ENCODE measurements at places on chromosomes 2 and 18.

GRCh38 chr18:12086677-12087470 lies 6.8 kb upstream of the ANKRD62 start:
- H3K4me1 ChIP-seq = no peaks in the 10 kb centered on the region
- no peaks in the 10 kb centered on the region for H3K36me3 ChIP-seq
- DNase-seq = no peak
- H3K27me3 ChIP-seq = no peaks in the 10 kb centered on the region
- no peak overlapping the region for H3K27ac ChIP-seq

GRCh38 chr18:60894254-60894945 lies 438.8 kb upstream of the CDH20 start:
- no peak for DNase-seq
- no peaks in the 10 kb centered on the region for H3K27me3 ChIP-seq
- no peak overlapping the region for H3K27ac ChIP-seq
- no peak overlapping the region for H3K4me3 ChIP-seq
- H3K4me1 ChIP-seq = no peaks in the 10 kb centered on the region
- H3K36me3 ChIP-seq = no peaks in the 10 kb centered on the region

GRCh38 chr2:224062481-224063297 lies 23.6 kb upstream of the SERPINE2 start:
- no peaks in the 10 kb centered on the region for H3K27me3 ChIP-seq
- H3K4me1 ChIP-seq = no peaks in the 10 kb centered on the region
- H3K36me3 ChIP-seq = no peaks in the 10 kb centered on the region
- no peak overlapping the region for H3K4me3 ChIP-seq
- no peak overlapping the region for H3K27ac ChIP-seq

GRCh38 chr2:120548627-120549608 lies 186.8 kb upstream of the GLI2 start:
- H3K27me3 ChIP-seq = no peaks in the 10 kb centered on the region
- no peak overlapping the region for H3K27ac ChIP-seq
- H3K4me3 ChIP-seq = no peak overlapping the region
- DNase-seq = no peak

- H3K27me3 ChIP-seq = no peaks in the 10 kb centered on the region
- no peak overlapping the region for H3K4me3 ChIP-seq
- H3K36me3 ChIP-seq = no peaks in the 10 kb centered on the region
- H3K4me1 ChIP-seq = peaks cover 4% of the 10 kb centered on the region
Observed at GRCh38 chr2:23618794-23619530, 234.0 kb downstream of the KLHL29 start.

- H3K4me1 ChIP-seq = peaks cover 6% of the 10 kb centered on the region
- DNase-seq = peak; percentile 69
- H3K27me3 ChIP-seq = no peaks in the 10 kb centered on the region
- no peak overlapping the region for H3K27ac ChIP-seq
- no peaks in the 10 kb centered on the region for H3K36me3 ChIP-seq
Observed at GRCh38 chr2:20291106-20291564, 59.5 kb downstream of the PUM2 start.

GRCh38 chr2:73823416-73823815 lies 5.3 kb upstream of the STAMBP start:
- H3K27ac ChIP-seq = no peak overlapping the region
- H3K4me1 ChIP-seq = peaks cover 4% of the 10 kb centered on the region
- peaks cover 7% of the 10 kb centered on the region for H3K27me3 ChIP-seq
- no peak for DNase-seq
- no peak overlapping the region for H3K4me3 ChIP-seq
- H3K36me3 ChIP-seq = no peaks in the 10 kb centered on the region

DNA sequence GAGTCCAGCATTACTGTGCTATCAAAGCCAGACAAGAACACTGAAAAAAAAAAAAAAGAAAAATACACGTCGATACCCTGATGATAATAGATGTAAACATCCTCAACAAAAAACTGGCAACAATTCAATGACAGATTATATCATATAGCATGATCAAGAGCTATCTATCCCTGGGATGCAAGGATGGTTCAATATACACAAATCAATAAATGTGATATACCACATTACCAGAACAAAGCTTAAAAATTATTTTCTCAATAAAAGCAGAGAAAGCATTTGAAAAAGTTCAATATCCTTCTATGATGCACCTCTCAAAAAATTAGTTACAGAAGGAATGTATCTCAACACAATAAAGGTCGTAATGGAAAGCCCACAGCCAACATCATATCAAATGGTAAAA lies 332.8 kb upstream of the MMADHC start:
- no peaks in the 10 kb centered on the region for H3K36me3 ChIP-seq
- DNase-seq = no peak
- H3K4me3 ChIP-seq = no peak overlapping the region
- H3K4me1 ChIP-seq = no peaks in the 10 kb centered on the region
- H3K27ac ChIP-seq = no peak overlapping the region
- H3K27me3 ChIP-seq = no peaks in the 10 kb centered on the region

Data from left lung (tissue), 14 donors.